ENCODE measurements at places on chromosomes 7 and 10. TPM values are rescaled to one million over a fixed set of nuclear protein-coding genes. Genes with fewer than 3 reads are reported as not detected.

TRIM73 gene
- 7.5 TPM for total RNA-seq

POLL gene
- 24.5 TPM for total RNA-seq

MACC1 gene
- total RNA-seq = 0.44 TPM

TRIL gene
- total RNA-seq = 2.8 TPM

HDAC9 gene
- 48.3 TPM for total RNA-seq

PLEKHS1 gene
- not detected for total RNA-seq

MICU1 gene
- total RNA-seq = 34.9 TPM

CPA2 gene
- total RNA-seq = not detected

NRP1 gene
- total RNA-seq = 115 TPM

COL1A2 gene
- total RNA-seq = 374 TPM

FFAR4 gene
- total RNA-seq = 1.7 TPM

TMEM176B gene
- 21.1 TPM for total RNA-seq

HECW1 gene
- total RNA-seq = 0.38 TPM

SHH gene
- not detected for total RNA-seq

PFKFB3 gene
- 401 TPM for total RNA-seq

ABCC2 gene
- 4.2 TPM for total RNA-seq

GBX1 gene
- not detected for total RNA-seq

LIPF gene
- total RNA-seq = not detected

CCDC146 gene
- 15.8 TPM for total RNA-seq

LRRC61 gene
- total RNA-seq = 1.6 TPM

SEMA3D gene
- 2.1 TPM for total RNA-seq

ICA1 gene
- 20.9 TPM for total RNA-seq
